ENCODE measurements at places on chromosomes 6 and 20.
A peak's percentile ranks its signal among the peaks of the same experiment; 100 is the strongest.

DNA sequence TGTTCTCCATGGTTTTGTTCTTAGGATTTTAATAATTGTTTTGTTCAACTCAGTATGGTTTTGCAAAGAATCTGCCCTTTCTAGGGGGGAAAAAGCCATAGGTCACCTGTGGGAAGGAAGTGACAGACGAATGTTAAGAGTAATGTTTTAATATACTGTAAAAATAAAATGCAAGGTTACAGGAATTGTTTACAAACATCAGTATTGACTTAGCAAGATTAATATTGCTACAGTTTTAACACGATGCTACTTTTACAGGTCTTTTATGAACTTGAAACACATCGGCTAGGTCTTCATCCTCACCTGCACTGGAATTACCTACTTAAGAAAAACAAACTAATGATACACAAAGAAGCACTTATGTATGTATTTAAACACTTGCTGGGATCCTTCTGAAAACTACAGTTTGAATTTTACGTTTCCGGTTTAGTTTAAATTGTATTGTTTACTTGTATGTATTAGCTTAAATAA lies 1.7 kb upstream of the NKX2-4 start:
- no peak for DNase-seq

GRCh38 chr6:44512868-44513741 lies 125.6 kb downstream of the CDC5L start:
- DNase-seq = no peak

- DNase-seq = no peak
Measured at GRCh38 chr6:56115715-56116114, 131.7 kb downstream of the COL21A1 start.

DNA sequence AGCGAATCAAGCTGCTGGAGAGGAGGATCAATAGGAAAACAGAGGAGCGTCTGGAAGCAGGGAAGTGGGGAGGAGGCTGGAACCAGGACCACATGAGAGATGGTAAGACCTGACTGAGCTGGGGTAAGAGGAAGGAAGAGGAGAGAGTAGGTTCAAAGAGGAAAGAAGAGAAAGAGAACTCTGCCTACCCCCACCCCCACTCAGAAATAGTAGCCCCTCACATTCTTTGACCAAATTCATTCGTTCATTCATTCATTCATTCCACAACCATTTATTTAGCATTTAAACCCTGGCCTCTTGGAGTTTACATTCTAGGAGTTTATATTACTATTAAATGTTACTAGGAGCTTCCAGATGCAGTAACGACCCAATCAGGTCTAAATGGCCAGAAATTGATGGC lies 15.8 kb upstream of the HCK start:
- DNase-seq = no peak

DNA sequence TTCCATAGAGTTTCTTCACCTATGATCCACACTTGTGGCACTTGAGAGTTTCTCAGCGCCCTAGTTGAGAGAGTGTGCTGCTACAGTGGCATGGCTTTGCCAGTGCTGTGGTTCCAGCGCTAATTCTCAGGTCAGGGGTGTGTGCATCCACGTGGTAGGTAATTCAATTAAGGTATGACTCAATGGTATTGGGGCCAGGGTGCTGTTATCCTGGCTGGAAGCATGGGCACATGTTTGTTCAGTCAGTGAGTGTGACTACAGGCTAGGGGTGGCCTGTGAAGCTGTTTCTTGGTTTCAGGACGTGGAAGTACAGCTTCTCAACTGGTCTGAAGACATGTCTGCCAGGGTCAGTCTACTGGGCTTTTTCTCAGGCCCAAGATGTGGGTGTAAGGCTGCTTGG lies 3.0 kb upstream of the SEMG2 start:
- DNase-seq = no peak

DNA sequence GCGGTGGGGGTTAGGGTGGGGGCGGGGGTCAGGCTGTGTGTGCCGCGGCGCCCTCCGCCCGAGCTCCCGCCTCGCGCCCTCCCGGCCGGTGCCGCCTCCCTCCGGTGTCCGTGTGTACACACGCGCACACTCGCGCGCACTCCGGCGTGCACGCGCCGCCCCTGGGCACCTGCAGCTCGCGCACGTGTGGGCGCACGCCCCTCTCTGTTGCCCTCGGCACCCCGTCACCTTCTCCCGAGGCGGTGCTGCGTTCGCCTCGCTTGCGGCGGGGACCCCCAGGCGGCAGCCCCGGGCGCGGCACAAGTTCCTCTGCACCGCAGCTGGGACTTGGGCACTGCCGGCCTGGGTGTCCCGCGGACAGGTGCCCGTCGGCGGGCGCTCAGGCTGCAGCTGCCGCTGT lies 525 bp downstream of the MACROD2 start:
- DNase-seq = no peak

GRCh38 chr6:12148841-12149240 lies 136.7 kb downstream of the HIVEP1 start:
- no peak for DNase-seq

DNA sequence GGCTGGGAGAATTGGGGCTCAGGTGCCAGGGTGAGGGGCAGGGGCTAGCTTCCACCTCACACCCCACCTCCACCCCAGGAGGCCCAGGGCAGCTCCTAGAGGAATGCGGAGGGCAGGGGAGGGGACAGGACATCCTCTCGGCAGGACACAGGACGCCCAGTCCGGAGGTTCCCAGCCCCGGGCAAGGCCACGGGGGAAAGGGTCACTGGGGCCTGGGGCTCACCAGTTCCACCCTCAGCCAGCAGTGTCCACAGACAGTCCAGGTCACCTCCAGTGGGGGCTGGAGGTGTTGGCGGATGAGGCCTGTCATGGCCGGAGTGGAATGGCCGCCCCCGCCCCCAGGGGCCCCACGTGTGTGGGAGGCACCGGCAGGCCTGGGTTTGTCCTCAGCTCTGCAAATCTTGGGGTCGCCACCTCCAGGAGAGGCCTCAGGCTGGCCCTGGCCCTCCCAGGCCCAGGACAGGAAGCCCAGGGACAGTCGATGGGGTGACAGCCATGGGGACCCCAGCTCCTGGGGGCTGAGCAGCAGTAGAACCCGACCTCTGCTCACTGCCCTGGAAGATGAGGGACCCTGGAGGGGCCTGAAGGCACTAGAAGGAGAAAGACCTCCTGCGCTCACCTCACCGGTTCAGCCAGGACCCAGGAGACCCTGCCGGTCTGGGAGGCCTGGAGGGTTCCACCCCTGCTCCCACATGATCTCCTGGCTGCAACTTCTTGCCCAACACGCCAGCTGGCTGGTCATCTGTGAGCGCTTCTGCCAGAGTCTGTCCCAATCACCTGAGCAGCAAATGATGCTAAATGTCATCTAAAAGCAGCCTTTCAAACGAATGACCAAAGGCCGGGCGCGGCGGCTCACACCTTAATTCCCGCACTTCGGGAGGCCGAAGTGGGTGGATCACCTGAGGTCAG lies 13.0 kb upstream of the ABHD16B start:
- no peak for DNase-seq

DNA sequence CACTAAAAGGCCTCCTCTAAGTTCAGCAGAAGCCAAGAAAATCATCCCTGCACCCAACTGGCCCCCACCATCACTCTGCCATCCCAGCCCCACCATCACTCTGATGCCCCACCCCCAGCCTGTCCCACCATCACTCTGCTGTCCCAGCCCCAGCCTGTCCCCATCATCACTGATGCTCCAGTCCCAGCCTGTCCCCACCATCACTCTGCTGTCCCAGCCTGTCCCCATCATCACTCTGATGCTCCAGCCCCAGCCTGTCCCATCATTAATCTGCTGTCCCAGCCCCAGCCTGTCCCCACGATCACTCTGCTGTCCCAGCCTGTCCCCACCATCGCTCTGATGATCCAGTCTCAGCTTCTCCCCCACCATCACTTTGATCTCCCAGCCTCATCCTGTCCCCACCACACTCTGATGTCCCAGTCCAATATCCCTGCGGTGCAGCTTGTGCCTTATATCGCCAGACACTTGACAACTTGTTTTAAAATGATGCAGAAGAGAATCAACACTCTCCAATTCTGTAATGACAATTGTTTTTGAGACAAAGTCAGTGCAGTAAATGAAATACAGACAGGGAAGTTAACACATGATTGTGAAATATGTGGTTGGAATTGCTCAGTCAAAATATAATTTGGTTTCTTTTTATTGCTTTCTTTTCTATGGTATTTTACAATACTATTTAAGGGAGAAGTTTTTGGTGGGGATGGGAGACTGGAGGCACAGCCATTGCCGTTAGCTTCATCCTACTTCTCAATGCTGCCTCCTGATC lies 100.8 kb downstream of the TNFAIP3 start:
- DNase-seq = no peak

DNA sequence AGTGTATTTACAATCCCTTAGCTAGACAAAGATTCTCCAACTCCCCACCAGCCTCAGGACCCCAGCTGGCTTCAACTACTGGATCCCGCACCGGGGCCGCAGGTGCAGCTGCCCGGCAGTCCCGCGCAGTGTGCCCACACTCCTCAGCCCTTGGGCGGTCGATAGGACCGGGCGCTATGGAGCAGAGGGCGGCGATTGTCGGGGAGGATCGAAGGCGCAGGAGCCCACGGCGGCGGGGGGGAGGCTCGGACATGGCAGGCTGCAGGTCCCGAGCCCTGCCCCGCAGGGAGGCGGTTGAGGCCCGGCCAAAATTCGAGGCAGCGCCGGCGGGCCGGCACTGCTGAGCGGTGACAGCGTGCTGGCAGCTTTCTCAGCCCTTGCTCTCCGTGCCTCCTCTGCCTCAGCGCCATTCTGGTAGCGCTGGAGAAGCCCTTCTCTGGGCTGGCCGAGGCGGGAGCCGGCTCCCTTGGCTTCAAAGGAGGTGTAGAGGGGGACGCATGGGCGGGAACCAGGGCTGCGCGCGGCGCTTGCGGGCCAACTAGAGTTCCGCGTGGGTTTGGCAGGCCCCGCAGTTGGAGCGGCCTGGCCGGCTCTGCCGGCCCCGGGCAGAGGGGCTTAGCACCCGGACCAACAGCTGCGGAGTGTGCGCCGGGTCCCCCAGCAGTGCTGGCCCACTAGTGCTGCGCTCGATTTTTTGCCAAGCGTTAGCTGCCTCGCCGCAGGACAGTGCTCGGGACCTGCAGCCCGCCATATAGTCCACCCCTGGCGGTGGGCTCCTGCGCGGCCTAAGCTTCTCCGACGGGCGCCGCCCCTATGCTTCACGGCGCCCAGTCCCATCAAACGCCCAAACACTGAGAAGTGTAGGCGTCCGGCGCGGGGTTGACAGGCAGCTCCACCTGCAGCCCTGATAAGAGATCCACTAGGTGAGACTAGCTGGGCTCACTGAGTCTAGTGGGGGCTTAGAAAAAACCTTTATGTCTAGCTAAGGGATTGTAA lies 32.4 kb upstream of the KIF13A start:
- DNase-seq = no peak

- no peak for DNase-seq
Measured at GRCh38 chr20:4794846-4795245, 73.1 kb downstream of the PRND start.

GRCh38 chr6:41222513-41222912 lies 5.6 kb upstream of the TREML4 start:
- DNase-seq = no peak

DNA sequence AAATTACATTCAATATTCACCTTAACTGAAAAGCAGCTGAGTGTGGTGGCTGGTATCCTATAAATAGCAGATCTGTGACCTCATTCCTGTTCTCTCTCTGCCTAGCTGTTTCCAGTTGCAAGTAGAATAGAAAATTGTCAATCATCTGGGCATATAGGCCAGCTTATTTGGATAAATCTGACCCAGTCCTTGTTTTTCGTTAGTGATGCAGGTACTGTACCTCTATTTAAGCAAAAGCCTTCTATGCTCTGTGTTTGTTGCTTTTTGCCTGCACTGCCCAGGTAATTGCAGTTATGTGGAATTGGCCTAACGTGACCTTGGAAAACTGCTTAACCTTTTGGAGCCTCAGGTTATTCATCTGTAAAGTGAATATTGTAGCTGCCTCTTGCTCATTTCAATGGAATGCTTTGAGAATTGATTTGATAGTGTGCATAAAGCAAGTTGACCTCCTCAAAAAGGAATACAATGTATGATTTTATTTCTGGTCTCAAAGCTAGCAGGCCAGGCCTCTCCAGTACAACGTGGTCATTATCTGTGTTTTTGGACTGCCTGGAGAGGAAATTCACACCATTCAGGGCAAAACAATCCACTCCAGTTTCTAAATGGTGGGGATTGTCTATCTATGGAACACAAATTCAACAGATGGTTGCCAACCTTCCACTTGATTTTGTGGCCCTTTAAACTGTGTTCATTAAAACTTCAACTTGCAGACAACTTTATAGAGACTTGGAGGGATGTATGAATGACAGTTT lies 508.7 kb upstream of the CITED2 start:
- DNase-seq = peak; percentile 51

DNA sequence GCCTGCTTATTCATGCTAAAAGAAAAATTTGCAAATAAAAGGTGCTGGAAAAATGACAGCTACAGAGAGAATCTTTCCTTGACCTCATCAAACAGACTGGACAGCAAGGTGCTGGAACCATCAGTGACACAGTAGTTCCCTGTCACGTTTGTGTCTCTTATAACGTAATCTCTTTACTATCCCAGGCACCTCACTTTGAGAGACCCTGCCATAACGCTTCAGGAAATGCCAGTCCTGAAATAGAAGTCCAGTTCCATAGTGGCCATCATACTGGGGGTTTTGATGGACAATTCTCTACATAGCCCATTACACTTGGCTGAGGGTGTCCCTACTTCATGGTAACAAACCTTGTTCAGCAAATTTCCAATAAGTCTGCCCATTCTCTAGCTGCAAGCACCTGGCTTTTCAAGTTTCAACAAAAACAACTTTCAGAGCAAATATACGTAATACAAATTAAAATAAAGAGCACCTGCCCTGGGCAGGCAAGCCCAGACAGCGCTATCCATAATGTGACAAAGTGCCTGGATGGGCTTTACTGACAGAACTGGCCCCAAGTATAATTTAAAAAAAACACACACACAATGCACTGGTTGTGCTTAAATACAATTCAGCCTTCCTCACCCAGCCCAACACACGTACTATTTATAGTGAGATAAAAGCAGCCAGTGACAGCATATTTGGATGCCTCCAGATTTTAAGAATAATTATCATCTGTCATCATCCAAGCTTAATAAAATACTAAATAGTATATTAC lies 38.7 kb downstream of the CNKSR3 start:
- no peak for DNase-seq

- no peak for DNase-seq
Measured at GRCh38 chr20:44981736-44982406, 15.6 kb downstream of the STK4 start.

DNA sequence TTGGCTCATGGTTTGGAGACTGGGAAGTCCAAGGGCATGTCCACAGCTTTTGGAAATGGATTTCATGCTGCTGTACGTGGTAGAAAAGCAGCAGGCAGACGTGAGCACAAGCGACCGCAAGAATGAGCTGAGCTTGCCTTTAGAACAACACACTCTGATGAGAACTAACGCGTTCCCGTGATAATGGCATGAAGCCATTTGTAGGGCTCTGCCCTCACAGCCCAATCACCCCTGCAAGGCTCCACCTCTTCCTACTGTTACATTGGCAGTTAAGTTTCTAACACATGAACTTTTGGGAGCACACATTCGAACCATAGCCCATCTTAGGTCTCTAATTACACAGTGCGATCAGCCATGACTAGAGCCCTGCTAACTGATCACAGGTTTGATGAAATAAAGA lies 107.5 kb upstream of the TMEM170B start:
- DNase-seq = no peak

- no peak for DNase-seq
Measured at GRCh38 chr6:159056003-159056402, 11.2 kb upstream of the TAGAP start.

GRCh38 chr20:46512943-46513844 lies at the start of gene ZNF334:
Gene ZNF334 (minus strand): TSS chr20:46513559. CDS start chr20:46512102, 1,457 bp downstream.
- DNase-seq = peak; percentile 8

GRCh38 chr6:156538875-156539660 lies 238.1 kb upstream of the ARID1B start:
- no peak for DNase-seq

Data from IMR-90 (cell line).